Activated CD4-positive, alpha-beta memory T cell treated with anti-CD3 and anti-CD28 coated beads, Interleukin-2, amount 10 ng/mL, durations not matched to agents 7 days and 5 days (primary cell): ENCODE measurements at places on chromosomes 5 and 9. TPM values are rescaled to one million over a fixed set of nuclear protein-coding genes. Genes with fewer than 3 reads are reported as not detected.

DNA sequence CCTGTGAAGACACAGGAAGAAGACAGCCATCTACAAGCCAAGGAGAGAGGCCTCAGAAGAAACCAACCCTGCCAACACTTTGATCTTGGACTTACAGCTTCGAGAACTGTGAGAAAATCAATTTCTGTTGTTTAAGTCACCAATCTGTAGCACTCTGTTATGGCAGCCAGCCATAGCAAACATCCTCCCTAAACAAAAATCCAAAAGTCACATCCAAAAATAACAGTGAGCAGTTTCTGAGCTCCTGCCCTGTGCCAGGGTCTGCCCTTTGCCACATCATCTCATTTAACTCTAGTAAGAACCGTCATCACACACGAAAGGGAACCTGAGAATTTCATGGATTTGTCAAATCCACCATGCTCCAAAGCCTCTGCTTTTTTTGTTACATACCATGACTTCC is 118.8 kb downstream of the TRIM36 start:
- no peaks in the 10 kb centered on the region for H3K36me3 ChIP-seq
- H3K4me1 ChIP-seq = no peaks in the 10 kb centered on the region
- H3K27me3 ChIP-seq = no peaks in the 10 kb centered on the region
- no peak overlapping the region for H3K4me3 ChIP-seq

DNA sequence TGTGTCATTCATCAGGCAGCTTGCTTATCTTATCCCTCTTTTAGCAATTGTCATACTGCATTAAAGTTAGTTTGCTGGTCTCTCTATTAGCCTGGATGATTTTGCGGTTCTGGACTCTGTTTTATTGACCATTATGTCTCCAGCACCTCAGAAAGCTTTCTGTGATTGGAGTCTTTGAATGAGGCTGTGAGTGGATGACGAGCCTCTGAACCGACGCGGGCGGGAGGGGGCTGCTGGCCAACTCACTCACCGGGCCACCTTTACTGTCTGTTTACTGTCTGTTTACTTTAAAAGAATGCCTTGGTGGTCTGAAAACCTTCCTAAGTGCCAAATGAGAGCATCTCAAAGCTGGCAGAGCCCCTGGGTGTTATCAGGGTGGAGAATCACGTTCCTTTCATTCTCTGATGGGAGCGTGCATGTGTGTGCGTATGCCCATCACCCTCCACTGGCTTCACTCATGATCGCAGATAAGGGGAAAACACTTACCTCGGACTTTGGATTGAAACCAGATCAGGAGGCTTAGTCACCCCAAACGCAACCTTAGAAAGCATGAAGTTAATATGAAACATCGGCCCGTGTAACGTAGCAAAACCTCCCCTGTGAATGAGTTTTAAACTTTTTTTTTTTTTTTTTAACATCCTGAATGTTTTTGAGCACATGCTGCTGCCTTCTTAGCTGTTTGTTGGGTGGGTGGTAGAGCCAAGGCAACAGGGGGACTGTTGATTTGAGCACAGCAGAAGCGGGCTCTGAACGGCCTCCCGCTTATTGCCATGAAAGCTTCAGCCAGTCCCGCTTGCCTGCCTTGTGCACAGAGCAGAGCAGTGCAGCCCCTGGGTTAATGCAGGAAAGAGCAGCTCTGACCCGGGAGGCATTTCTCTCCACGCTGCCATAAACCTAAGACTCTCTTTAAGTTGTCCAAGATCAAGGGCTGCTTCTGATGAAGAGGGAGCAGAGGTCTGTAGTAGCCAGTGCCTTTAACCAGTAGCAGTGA is 173.6 kb downstream of the GADD45G start:
- H3K27ac ChIP-seq = no peak overlapping the region
- peaks cover 3% of the 10 kb centered on the region for H3K4me1 ChIP-seq
- no peaks in the 10 kb centered on the region for H3K36me3 ChIP-seq

DNA sequence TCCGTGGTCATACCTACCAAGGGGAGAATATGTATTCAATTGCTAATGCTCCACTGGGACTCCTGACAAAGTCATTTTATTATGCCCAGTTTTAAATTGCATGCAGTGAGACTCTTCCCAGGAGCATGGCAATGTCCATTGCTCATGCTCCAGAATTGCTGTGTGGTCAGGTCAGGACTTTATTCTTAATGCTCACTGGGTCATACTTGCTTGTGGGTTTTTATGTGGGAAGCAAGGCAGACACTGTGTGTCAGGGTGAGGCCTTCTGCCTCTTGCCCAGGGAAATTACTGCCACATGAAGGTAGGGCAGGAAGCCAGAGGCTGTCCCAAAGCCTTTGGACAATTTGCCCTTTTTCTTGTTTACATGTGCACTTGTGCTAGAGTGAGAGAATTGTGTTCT is 164.6 kb upstream of the MEF2C start:
- H3K36me3 ChIP-seq = no peaks in the 10 kb centered on the region
- H3K27me3 ChIP-seq = no peaks in the 10 kb centered on the region
- no peak overlapping the region for H3K4me3 ChIP-seq
- H3K4me1 ChIP-seq = peaks cover 3% of the 10 kb centered on the region

DNA sequence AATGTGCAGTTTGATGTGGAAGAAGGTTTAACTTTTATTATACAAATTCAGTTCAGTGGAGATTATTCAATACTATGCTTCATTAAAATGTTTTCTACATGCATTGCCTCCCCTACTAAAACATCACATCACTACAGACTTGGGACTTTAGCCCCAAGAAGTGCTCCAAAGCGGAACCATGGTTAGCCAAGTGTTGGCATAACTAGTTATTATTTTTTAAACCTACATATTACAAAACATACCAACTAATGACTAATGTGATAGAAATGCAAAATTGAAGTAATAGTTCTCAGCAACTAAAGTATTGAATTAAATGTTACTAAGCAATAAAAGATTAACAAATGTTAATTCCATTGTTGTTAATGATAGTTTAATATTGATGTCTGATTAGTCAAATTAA is 74.5 kb downstream of the XRCC4 start:
- DNase-seq = no peak
- no peaks in the 10 kb centered on the region for H3K27me3 ChIP-seq
- peaks cover 3% of the 10 kb centered on the region for H3K4me1 ChIP-seq
- H3K27ac ChIP-seq = no peak overlapping the region
- H3K36me3 ChIP-seq = no peaks in the 10 kb centered on the region
- no peak overlapping the region for H3K4me3 ChIP-seq

DNA sequence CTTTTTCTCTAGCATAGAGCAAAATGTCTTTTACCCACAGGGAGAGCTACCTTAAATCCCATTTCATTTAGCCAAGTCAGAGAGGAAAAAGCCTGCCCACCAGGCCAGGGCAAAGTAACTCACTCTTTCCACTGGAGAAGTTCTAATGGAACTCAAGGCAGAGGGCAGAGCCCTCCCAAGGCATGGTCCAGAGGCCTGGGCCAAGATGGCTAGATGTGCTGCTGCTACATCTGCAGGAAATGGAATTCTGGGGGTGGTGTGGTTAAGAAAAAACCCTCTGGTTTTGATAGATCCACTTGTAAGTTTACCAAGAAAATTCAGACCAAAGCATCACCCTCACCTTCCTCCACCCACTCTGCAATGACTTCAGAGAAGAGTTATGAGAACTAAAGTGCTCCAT is 37.3 kb downstream of the CSF2 start:
- no peaks in the 10 kb centered on the region for H3K27me3 ChIP-seq
- H3K4me3 ChIP-seq = peak overlapping the region; percentile 22
- peak overlapping the region; percentile 78 for H3K27ac ChIP-seq

DNA sequence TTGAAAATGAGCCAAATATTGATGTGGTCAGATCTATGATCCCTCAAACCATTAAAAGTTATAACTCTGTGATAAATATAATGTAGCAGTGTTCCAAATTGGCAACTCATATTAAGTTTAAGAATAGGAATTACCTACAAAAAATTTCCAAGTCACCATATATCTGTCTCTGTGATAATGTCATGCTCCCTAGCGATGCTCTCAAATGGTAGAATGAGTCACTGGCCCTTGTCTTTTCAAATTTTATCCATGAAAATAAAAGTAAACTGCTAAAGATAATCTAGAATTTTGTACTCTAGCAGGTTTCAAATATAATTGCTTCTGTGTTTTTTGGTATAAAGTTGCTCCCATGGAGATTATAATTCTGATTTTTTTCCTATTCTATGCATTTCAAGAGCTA is 277.1 kb downstream of the PDE4D start:
- H3K27ac ChIP-seq = no peak overlapping the region
- no peaks in the 10 kb centered on the region for H3K4me1 ChIP-seq
- H3K36me3 ChIP-seq = no peaks in the 10 kb centered on the region
- DNase-seq = no peak
- peaks cover 8% of the 10 kb centered on the region for H3K27me3 ChIP-seq
- no peak overlapping the region for H3K4me3 ChIP-seq

DNA sequence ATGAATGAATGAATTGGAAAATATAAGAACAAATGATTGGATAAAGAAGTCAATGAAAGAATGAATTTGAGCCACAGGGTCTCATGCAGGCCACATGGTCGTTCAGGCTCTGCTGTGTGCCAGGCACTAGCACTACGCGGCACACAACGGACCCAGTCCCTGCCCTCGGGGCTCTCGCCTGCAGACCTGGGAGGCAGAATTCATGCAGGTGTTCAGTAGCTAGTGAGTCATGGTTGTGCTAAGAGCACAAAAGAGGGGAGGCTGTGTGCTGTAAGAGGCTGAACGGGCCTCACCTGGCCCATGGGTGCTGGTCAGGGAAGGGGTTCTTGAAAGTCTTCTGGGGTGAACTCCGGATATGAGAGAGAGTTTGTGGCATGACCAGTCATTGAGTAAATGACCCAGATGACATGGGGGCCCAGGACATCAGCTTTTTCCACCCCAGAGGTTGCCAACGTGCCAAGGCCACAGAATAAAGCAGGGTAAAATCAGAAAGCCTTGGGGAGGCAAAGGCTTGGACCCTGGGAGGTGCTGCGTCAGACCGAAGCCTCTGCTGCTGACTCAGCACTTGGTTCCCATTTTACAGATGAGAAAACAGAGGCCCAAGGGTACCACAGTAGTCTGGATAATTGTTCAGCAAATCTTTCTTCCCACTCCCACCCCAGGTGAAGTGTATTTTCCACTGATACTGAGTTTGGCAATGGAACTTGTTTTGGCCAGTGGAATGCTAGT is 264.3 kb upstream of the MVB12B start:
- DNase-seq = no peak
- H3K4me3 ChIP-seq = no peak overlapping the region

DNA sequence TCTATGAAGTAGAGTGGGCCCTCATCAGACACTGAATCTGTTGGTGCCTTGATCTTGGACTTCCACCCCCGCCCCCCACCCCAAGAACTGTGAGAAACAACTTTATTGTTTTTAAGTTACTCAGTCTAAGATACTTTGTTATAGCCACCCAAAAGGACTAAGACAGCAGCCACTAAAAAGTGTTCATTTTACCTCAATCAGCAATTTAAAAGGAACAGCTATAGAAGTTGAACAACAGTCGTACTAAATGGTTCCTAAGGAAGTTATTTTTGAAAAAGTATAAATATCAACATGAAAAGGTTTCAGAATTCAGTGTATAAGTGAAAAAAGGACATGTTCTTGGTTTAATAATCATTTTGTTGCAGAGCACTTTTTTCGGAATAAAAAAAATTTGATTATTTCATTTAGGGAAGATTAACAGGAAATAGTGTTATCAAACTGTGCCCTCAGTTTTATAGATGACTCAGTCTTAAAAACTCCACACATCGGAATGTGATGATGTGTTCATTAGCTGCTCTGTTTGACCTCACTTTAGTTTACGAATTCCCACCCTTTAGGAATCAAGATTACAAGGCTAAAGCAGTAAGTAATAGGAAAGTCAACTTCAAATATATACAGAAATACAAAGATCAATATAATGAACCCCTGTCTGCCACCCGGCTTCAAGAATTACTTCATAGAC is 71.2 kb downstream of the MTAP start:
- no peak overlapping the region for H3K4me3 ChIP-seq
- peaks cover 46% of the 10 kb centered on the region for H3K36me3 ChIP-seq
- no peak for DNase-seq
- H3K27me3 ChIP-seq = no peaks in the 10 kb centered on the region
- H3K4me1 ChIP-seq = no peaks in the 10 kb centered on the region

DNA sequence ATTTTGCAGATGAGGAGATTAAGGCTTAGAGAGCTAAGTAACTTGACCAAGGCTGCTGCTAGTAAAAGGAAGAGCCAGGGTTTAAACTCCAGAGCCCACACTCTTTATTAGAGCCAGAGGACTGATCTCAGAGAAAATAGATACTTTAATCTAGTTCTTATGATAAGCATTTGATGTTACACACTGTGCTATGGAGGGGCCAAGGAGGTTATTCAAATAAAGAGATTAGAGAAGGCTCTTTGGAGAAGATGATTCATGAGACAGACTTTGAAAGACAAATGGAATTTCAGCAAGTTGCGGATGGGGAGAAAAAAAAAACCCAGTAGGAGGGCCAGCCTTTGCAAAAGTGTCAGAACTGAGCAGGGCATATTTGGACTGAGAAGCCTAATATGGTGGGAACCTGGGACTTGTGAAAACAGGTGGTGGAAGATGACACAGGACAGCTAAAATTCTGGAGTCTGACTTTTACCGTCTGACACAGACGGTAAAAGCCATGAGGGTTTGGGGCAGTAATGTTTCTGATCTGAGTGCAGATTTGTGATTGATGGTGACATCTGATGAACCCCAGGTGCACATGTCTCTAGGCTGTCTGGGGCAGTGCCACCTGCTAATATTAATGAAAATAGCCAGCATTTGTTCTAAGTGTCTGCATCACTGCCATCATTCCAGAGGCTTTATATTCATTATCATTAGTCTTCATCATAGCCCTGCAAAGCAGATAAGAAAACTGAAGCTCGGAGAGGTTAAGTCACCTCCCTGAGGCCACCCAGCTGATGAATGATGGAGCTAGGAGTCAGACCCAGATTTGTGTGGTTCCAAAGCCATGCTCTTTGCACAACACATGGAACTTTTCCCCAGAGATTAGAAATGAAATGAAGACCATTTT is 65.3 kb upstream of the CXCL14 start:
- H3K4me1 ChIP-seq = no peaks in the 10 kb centered on the region
- no peak for DNase-seq
- no peak overlapping the region for H3K27ac ChIP-seq
- no peak overlapping the region for H3K4me3 ChIP-seq
- H3K27me3 ChIP-seq = peaks cover 9% of the 10 kb centered on the region

GRCh38 chr5:125267636-125268248 is 521.3 kb upstream of the ZNF608 start:
- H3K36me3 ChIP-seq = no peaks in the 10 kb centered on the region
- H3K4me1 ChIP-seq = no peaks in the 10 kb centered on the region
- no peaks in the 10 kb centered on the region for H3K27me3 ChIP-seq
- H3K4me3 ChIP-seq = no peak overlapping the region
- no peak for DNase-seq

Gene CARD19
- 80.4 TPM for total RNA-seq

Gene ARL14EPL
- not detected for total RNA-seq

Gene EMB
- total RNA-seq = 181 TPM

Gene IRX2
- total RNA-seq = not detected

Gene CCL21
- total RNA-seq = not detected

Gene CDX1
- not detected for total RNA-seq

Gene CCDC180
- total RNA-seq = 3.3 TPM

Gene GRM6
- not detected for total RNA-seq

Gene ORM2
- not detected for total RNA-seq

Gene IL33
- not detected for total RNA-seq

Gene PITX1
- total RNA-seq = 0.18 TPM
